ENCODE measurements at places on chromosomes 5 and 9.
A peak's percentile ranks its signal among the peaks of the same experiment; 100 is the strongest.

DNA sequence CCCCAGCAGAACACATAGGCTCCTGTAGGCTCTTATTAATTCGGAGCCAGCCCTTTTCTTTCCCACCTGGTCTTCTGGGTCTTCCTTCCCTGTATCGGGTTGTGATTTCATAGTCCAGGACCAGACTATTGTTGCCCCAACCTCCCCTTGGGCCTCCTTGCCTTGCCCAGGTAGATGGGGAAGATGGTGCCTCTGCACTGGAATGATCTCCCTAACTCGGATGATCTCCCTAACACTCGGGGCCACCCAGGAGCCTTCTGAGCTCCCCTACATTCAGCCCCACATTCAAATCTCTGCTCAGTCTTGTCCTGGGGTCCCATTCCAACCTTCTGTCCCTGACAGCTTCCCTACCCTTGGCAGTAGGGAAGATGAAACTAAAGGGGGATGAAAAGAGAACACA, 2.7 kb upstream of the IRF1 start:
- DNase-seq, result no peak

GRCh38 chr9:137757613-137758029, 120.0 kb upstream of the CACNA1B start:
- DNase-seq, result no peak

DNA sequence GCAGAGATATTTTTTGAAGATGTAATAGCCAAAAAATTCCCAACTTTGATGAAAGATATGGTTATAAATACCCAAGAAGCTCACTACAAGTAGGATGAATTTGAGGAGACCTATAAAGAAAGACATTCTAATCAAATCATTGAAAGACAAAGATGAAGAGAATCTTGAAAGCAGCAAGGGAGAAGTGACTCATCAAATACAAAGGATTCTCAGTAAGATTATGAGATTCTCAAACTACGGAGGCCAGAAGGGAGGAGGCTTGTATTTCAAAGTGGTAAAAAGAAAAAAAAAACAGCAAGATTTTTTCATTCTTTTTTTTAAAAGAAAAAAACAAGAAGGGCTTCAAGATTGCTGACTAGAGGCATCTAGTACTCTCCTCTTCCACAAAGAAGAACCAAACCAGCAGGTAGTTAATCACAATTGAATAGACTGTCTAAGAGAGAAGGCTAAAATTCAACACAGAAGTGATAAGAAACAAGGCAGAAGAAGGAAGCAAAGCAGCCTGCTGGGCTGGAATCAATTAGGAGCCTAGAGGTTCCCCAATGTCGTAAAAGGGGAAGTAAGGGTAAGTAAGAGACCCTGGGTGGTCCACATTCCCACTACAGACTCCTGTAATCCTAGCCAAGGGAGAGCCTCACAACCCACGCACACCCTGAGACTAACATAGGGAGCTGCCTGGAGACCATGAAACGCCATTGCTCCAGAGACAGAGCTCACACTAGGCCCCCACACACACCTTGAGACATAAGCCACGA, 59.1 kb upstream of the NIPAL4 start:
- no peak for DNase-seq

DNA sequence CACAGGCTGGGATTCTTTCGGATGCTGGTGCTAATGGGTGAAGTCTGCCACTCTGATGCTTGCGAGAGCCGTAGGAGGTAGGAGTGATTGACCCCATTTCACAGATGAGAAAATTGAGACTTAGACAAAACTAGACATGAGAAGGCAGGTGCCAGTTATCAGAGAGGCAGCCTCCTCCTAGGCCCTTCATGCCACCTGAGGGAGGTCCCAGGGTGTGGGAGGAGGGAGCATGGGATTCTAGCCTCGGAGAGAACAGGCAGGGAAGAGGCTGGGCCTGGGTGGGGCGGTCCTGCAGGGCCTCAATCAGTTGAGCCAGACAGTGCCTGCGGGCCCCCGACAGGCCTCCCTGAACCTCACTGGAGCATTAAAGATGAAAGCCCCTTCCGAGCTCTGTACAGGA, 112.4 kb downstream of the COL23A1 start:
- DNase-seq, result no peak

GRCh38 chr5:73960023-73960422, 334.0 kb downstream of the ARHGEF28 start:
- no peak for DNase-seq

DNA sequence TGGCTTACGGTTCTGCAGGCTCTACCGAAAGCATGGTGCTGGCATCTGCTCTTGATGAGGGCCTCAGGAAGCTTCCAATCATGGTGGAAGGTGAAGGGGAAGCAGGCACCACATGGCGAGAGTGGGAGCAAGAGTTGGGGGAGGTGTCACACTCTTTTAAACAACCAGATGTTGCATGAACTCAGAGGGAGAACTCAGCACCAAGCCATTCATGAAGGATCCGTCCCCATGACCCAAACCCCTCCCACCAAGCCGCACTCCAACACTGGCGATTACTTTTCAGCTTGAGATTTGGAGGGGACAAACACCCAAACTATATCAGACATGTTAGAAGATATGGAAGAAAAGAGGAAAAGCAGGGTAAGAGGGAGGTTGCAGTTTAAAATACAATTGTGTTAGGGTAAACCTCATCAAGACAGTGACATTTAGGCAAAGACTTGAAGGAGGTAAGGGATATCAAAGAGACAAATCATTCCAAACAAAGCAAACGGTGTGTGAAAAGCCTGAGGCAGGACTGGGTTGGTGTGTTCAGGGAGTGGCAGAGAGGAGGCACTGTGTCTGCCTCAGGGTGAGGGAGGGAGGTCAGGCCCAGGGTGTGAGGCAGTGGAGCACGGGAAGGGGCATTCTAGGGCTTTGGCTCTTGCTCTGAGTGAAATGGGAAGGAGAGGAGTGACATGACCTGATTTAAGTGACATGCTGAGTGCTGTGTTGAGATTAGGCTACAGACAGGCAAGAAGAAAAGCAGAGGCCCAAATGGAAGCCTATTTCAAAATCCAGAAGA, 80.9 kb downstream of the SREK1 start:
- DNase-seq, result no peak

- DNase-seq, result no peak
Measured at GRCh38 chr9:10268531-10269485, 344.0 kb downstream of the PTPRD start.

GRCh38 chr5:125026867-125027731, 280.7 kb upstream of the ZNF608 start:
- no peak for DNase-seq

DNA sequence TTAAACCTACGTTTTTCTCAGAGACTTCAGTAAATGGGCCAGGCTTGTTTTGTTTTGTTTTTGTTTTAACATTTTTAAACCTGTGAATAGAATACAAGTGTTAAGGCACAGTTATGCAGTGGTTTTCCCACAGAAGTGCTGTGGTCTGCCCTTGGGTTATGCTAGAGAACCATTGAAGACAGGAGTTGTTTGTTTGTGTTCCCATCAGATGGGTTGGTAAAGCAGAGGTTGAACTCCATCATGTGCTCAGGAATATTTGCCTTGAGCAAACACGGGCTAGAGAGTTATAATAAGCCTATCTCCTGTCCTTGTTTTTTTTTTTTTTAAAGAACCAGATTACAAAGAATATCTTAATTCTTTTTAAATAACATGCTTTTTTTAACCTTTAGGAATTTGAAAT, 28.5 kb downstream of the RHOBTB3 start:
- DNase-seq, result peak; percentile 46
